MV-4-11 (cell line): ENCODE measurements at places on chromosomes 11 and 22.

GRCh38 chr11:1202154-1202775 lies 20.6 kb upstream of the MUC5B start:
- DNase-seq: no peak

DNA sequence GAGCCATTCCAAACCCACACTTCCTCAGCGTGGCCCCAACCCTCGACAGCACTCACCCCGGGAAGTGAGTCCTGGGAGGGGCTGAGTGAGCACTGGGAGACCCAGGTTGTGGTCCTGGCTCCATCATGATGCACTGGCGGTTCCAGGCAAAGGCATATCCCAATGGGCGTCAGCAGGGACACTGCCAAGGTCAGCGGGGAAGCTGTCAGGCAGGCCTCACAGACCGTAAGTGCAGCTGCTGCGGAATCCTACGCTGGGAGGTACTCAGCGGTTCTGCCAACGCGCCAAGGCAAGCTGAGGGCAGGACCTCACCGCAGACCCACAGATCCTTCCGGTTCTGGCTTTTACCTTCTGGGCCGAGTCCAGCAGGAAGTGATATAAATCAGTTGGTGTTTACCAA lies 1.4 kb upstream of the GAL3ST1 start:
- no peak for DNase-seq

DNA sequence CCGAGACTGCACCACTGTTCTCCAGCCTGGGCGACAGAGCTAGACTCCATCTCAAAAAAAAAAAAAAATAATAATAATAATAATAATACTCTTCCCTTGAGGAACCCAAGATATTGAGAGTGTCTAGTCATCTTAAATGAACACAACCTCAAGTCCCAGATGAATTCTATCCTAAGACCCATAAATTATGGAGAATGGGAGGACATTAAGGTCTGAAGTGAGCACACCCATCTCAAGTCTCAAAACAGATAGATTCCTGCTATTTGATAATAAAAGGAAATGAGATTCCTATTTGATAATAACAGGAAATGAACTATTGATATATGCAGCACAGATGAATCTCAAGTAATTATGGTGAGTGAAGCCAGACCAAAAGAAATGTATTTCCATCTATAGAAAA lies 51.5 kb downstream of the MAPK1 start:
- no peak for DNase-seq

DNA sequence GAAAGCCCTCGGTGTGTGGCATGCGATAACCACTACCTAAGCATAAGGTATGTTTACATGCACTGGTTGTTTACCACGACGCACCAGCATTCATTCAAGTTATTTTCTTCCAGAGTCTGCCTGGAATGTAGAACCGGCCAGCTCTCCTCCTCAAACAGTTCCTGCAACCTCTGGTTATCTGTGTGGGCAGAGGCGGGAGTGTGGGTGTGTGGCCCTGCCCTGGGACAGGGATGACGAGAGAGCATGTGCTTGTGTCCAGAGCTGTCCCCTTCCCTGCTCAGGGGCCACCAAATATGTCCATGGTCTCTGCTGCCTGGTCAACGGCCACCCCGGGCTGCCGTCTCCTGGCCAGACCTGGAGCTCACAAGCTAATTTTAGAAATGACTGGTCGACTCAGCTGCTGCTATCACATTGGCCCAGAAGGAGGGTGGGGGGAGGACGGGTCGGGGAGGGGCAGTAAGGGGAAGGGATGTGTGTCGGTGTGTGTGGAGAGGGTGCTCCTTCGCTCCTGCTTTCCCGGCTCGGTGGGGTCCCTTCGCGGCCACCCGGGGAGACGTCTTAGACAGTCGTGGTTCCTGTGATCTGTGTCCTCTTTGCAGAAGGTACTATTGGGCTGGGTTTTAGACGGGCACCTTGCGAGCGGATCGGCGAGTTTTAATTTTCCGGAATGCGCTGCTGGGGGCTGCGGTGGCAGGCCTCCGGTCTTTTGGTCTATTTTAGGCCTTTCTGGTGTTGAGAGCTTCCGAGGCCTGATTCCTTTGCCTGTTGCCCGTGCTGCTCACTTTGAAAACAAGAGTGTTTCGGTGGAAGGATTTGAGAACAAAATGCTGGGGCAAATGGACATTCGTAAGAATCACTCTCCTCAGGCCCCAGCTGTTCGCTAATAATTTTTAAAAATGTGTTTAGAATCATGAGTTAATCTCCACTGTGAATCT lies at the start of gene MYO18B:
Gene MYO18B, plus strand, starts transcription at position 497 of the 935 bp plus-strand sequence. CDS start 18,905 bp downstream, outside the sequence.
- no peak for DNase-seq

DNA sequence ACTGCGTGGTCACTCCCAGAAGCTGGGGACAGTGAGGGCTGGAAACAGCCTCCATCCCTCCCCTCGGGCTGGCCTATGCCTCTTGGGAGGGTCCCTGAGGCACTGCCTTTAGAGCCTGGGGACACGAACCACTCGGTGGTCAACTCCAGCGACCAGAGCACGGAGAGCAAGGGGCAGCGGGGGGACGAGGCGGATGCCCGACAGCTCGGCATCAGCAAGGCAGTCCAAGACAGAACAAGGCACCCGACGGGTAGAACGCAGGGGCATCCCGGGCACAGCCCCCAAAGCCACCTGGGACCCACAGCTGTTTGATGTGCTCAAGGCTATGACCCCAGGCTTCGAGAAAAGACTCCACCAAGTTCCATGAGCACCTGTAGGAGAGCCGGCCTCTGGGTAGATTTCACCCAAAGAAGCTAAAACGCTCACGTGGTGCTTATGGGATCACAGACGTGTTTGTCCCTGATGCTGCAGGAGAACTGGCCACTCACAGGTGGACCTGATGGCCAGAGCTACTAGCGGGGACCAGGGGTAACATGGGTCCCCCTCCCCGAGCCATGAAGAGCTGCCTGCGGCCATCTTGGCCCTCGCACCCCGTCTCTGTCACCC lies 510 bp upstream of the LSP1 start:
- no peak for DNase-seq

GRCh38 chr22:16586170-16586569 lies 6.4 kb downstream of the CCT8L2 start:
- DNase-seq: no peak

GRCh38 chr22:45726081-45726480 lies 54.4 kb downstream of the ATXN10 start:
- no peak for DNase-seq

- DNase-seq: no peak
Measured at GRCh38 chr22:22827187-22827939, 60.3 kb upstream of the IGLL5 start.

DNA sequence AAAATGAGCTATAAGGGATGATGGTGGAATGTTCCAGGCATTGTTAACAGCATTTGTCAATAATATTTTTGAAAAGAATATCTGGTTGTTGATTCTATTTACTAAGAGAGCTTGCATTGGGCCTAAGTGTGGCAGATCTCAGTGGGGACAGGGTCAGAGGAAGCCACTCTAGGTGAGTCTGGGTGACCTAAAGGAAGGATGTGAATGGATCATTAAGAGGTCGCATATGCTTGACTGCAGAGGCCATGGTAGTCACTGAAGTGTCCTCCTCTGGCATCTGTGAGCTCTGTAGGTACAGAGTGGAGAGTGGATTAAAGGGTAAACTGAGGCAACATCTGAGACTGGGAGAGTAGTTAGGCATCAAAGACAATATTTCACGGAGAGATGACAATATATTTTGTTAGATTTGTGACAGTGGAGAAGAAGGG lies 37.9 kb upstream of the TOP3B start:
- no peak for DNase-seq

DNA sequence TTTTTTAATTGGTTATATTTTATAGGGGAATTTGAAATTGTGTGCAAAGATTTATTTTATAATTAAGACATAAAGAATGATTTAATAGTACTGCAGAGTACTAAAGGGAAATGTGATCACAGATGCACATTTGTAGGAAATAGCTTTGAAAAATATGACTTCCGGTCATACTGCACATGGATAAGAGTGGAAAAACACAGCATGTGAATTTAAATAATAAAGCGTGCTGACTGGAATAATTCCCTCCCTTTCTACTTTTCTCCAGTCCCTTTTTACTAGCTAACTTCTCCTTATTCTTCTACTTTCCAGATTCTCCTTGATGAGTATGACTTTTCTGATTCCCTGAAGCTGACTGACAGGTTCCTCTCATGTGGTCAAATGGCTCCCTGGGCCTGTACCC lies 238.4 kb upstream of the CTSC start:
- no peak for DNase-seq

GRCh38 chr11:106369224-106369623 lies 291.8 kb downstream of the AASDHPPT start:
- no peak for DNase-seq

DNA sequence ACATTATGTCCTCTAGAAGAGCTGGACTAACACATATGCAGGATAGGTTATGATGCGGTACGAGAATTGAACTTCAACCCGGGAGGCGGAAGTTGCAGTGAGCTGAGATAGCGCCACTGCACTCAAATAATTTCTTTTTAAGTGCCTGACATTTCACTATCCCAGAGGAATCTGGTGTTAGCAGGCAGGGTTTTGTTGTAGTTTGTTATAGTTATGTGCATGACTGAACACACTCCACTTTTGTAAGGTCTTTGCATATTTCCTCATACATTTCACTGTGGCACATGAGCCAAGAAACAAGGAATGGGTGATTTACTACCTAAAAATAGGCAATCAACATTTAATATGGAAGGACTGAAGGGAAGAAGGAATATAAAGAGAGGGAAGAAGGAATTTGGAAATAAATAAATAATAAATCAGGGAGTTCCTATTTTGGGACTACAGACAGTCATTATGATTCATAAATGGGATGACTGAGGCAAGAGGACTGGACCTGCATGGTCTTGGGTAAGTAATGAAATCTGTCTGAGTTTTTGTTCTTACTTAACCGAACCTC lies 8.7 kb upstream of the HIPK3 start:
- no peak for DNase-seq

DNA sequence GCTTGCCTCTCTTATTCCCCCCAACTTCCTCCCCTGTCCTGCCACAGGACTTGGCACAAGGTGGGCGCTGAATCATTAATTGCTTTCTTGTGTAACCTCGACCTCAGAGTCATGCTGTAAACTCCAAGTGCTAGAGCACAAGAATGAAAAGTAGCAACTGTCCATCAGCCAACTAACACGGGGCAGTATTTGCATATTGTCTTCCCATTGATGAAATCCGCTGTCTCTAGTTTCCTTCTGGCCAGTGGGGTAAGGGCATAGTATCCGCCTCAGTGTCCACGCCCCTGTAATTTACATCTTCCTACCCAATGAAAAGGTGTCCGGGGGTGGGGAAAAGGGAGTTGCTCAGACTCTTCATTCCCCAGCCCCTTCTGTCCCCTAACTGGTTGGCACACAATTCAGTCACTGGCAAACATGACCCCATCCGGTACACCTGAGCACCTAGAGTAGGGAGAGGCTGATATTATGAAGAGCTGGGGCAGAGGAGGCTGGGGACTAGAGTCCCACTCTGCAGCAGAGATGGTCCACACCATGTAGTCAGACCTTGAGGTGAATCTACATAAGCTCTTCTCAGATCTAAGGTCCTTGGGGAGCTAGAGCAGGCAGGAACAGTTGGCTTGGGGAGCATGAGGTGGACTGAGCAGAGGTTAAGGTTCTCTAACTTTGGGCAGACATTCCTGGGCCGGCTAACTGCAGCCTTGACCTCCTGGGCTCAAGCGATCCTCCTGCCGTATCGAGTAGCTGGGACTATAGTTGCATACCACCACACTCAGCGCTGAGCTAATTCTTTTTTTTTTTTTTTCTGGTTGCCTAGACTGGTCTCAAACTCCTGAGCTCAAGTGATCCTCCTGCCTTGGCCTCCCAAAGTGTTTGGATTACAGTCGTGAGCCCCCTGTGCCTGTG lies 6.8 kb upstream of the GGA1 start:
- DNase-seq: peak; percentile 86

DNA sequence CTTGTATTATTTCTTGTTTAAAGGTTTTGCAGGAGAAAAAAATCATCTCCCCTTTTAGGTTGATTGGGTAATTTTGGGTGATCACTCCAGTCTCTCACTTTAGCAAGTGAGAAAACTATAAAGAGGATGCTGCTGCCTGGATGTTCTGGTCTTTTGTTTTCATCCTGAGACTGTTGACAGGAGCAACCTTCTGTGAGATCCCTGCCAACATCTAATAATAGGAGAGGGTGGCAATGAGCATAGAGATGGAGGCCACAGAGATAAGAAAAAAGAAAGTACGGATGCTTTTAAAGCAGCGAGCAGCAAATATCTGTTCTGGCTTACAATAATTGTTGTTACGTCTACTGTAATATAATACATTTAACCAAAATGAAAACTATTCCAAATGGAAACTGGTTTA lies 293.6 kb upstream of the MTNR1B start:
- DNase-seq: no peak

DNA sequence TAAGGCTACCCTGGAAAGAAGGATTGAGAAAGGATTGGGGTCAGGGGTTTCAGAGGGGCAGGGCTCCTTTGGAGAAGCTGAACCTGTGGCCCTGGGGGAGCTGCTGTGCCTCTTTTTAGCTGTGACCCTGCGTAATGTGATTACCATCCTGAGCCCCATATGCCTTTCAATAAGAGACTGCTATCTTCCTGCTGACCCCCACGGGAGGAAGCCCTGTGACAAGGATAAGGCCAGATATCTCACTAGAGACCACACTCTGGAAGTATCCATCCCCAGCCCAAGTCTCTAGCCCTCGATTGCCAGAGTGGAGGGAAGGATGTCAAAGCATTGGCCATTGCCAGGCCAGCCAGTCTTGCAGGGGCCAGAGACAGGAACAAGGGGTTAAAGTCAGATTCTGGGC lies 4.8 kb upstream of the SLC39A13 start:
- DNase-seq: no peak

- DNase-seq: no peak
Measured at GRCh38 chr22:29212743-29213142, 7.0 kb downstream of the EMID1 start.

DNA sequence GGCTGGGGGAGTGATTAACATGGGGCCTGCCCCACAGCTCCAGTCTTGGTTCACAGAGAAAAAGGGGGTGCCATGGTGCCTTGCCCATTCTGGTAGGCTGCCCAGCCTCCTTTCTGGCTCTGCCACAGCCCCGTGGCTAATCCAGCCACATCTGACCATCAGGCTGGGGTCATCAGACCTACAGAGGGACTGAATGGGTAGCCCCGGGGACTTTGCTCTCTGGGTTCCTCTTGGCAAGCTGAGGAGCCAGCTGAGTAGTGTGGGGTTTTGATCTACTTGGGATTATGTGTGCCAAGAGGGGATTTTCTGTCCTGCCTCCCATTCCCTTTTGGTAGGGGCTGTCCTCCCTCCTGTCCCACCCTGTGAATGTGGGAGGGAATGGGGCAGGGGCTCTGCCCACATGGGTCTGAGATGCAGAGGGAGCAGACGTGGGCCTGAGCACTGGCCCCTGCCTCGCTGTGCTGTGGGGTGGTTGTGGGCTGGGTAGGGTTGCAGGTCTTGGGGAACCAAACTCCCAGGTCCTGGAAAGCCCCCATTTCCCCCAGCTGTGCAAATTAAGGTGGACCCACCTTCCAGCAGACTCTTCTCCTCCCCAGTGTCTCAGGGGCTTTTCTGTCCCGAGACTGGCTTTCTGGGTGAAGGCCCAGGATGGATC lies 32.0 kb downstream of the CD82 start:
- DNase-seq: no peak
